Foreskin keratinocyte (primary cell): ENCODE measurements at places on chromosomes 1 and 21. TPM values are rescaled to one million over a fixed set of nuclear protein-coding genes. Genes with fewer than 3 reads are reported as not detected.

DNA sequence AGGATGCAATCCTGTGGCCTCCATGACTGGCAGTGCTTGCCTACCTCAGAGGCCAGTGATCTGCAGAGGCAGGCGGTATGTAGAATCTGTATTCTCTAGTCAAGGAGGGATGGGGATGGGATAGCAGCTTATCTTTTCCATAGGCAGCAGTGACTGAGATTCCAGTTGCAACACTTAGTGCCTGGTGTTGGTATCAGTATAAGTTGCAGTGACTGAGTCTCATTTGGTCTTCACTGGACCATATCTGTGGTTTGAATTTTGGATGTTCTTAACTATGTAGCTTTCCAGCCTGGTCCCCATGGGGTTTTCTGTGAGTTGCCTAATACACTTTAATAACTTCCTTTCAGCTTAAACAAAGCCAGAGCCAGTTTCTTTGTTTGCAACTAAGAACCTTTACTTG lies 16.5 kb downstream of the DYRK1A start:
- DNase-seq = no peak

ADGRL4 gene
- total RNA-seq = not detected in 2 replicates

DNA sequence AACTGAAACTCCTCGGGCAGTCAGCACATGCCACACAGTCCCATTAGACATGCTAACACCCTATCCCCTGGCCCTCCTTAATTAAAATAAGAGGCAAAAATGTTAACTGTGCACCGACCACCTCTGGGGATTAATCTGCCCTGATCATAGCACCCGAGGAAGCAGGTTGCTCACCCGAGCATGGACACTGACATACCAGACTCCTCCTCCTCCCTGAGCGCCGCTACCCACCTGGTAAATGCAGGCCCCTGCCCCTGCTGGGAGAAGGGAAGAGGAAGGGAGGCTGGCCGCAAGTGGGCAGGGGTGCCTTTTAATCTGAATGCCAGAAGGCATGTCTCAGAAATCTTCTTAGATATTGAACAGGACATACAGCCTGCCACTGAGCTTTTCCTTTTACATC lies 360.9 kb downstream of the RRAGC start:
- no peak for DNase-seq

DNA sequence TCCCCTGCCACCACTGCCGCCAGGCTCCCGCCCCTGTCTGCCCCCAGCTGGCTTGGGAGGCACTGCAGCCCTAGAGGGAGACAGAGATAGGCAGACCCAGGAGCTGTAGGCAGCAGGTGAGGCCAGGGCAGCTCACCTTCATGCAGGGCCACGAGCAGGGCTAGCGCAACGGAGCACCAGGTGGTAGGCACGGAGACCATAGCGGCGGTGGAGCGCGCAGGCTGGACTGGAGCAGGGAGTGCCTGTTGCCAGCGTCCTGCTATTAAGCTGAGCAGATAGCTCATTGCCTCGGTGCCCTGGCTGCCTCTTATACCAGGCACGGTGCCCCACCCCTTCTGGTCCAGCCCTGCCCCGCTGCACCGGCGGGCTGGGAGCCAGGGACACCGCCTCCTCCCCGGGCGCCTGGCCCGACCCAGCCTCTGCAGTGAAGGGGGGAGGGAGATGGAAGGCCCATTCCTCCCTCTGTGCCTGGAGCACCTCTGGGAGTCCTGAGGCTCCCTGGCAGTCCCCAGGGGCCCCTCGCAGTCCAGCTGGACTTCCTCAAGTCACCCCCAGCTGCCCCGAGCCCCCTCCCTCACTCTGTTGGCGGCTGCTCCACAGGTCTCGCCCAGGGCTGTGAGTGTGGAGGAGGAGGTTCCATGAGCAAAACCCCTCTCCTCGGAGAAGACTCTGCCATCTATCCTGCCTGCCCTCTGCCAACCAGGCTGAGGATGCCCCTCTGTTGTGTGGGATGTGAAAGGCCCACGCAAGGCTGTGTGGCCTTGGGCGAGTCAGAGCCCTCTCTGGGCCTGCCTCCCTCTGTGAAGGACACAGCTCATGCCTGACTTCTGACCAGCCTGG lies at the start of gene EDN2:
EDN2 (minus strand) TSS at position 282 of the 840 bp plus-strand sequence; CDS start at position 200, 82 bp downstream.
- DNase-seq = no peak

DNA sequence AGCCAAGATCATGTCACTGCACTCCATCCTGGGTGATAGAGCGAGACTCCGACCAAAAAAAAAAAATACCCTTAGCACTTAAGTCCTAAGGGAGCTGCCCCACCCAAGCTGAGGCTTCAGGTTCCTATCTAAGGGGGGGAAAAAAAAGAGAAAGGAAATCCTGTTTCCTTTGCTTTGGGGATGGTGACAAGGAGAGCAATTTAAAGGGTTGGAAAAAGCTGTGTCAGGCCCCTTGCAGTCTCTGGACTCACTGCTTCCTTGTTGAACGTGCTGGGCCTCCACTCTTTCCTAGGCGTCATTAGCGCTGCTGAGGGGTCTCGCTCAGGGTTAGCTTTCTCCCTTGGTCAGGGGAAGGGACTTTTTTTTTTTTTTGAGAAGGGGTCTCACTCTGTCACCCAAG lies 18.1 kb downstream of the PRCC start:
- DNase-seq = no peak

ZMYM4 gene
- total RNA-seq = 32.3 and 34.5 TPM in 2 replicates

GRCh38 chr1:1000357-1001056 lies 610 bp upstream of the HES4 start:
- DNase-seq = peak; percentile 80

GRCh38 chr1:199995096-199995685 lies 32.3 kb upstream of the NR5A2 start:
- no peak for DNase-seq

RPTN gene
- total RNA-seq = 0.04 and 0.07 TPM in 2 replicates

- no peak for DNase-seq
Observed at GRCh38 chr1:68495532-68495931, 1.4 kb downstream of the DEPDC1 start.

- no peak for DNase-seq
Observed at GRCh38 chr21:45431781-45432572, 27.0 kb downstream of the COL18A1 start.

DNA sequence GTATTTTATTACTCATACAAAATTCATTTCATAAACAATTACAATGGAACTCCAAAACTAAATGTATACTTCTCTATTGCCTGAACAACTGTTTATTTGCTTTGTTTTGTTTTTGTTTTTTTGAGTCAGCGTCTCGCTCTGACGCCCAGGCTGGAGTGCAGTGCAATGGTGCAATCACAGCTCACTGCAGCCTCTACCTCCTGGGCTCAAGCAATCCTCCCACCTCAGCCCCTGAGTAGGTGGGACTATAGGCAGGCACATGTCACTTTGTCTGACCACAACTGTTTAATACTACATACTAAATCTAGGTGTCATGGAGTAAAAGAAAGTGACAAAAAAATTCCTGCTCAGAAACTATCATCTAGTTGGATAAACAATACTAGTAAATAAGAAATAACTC lies 49.3 kb downstream of the RAB3GAP2 start:
- DNase-seq = no peak

DNA sequence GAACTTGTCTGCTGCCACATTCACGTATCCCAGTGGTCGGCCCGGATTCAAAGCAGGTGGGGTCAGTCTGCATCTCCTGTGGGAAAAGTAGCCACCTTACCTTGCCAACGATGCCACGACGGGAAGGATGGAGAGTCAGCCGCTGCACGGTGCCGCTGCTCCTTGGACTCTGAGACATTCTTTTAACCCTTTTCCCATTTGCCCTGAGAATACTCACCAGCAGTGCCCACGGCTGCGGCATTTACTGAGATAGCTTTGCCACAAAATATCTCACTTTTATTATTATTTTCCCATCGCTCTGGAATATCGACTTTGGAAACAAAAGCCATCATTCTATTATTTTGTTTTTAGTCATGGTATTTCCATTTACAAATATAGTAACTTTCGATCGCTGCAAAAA lies 15.3 kb upstream of the TTC34 start:
- DNase-seq = no peak

ABCA4 gene
- 0.03 TPM in 1 of 2 replicates, not detected in the other for total RNA-seq

- no peak for DNase-seq
Observed at GRCh38 chr1:220013497-220013896, 32.8 kb downstream of the EPRS1 start.

DNA sequence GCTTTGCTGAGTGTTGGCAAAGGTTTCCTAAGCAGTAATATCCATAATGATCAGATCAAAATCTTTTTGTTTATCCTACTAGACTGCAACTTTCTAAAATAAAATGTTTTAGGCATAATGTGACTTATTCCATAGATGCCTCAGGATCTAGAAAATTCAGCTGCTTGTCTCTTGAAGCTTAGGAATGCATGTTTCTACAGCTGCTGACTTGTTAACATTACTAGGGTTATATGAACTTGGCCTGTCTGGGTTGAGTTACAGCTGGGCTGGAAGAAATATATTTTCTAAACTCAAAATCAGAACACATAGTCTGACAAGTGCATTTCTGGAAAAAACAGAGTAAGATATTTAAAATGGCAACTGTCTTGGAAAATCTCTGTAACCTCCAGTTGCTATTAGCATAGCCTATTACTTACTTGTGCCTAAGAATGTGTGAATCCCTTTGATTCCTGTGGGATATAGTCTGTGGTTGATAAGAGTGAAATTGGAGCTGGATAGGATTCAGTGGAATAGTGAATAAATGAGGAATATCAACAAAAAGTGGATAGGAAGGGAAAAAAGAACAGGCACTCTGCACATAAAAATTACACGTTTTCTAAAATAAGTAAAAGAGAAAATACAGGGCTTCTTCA lies 61.2 kb downstream of the RGS4 start:
- DNase-seq = no peak

GRCh38 chr1:218030846-218031245 lies 254.2 kb upstream of the RRP15 start:
- no peak for DNase-seq

SLC16A4 gene
- total RNA-seq = 0.39 and 1.0 TPM in 2 replicates

FALEC gene
- not detected in 2 replicates for total RNA-seq

S100A8 gene
- total RNA-seq = 4.1 and 6.2 TPM in 2 replicates
